ENCODE measurements at places on chromosomes 12 and 14.

DNA sequence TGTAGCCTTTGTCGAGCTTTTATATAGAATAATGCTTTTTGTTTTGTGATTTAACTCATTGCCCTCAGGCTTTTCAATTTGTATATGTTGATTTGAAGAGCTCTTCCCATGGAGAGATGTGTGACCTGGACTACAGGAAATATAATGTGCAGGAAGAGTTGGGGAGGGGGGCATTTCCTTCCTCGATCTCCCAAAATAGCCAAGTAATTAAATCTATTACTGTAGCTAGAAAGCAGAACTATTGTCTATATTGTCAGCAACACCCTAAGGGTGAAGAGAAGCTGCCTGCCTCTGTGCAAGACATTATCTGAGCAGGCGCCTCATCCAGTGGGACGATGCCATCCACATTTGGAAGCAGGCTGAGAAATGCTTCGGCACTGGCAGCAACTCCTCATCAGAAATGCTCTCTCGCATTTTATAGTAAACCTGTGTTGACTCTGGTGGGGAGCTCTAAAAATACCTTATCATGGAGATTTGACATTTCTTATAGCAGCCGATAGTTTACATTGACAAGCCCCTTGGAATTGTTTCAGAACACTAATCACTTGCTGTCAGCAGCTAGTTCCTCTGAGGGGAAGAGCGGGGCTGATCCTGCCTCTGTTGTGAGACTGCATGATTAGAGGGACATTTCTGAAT lies 392.5 kb upstream of the RGS6 start:
- no peak for DNase-seq

GRCh38 chr12:32273063-32273522 lies 126.3 kb upstream of the FGD4 start:
- no peak for DNase-seq

- no peak for DNase-seq
Observed at GRCh38 chr12:57131896-57132744, 3.8 kb downstream of the LRP1 start.

DNA sequence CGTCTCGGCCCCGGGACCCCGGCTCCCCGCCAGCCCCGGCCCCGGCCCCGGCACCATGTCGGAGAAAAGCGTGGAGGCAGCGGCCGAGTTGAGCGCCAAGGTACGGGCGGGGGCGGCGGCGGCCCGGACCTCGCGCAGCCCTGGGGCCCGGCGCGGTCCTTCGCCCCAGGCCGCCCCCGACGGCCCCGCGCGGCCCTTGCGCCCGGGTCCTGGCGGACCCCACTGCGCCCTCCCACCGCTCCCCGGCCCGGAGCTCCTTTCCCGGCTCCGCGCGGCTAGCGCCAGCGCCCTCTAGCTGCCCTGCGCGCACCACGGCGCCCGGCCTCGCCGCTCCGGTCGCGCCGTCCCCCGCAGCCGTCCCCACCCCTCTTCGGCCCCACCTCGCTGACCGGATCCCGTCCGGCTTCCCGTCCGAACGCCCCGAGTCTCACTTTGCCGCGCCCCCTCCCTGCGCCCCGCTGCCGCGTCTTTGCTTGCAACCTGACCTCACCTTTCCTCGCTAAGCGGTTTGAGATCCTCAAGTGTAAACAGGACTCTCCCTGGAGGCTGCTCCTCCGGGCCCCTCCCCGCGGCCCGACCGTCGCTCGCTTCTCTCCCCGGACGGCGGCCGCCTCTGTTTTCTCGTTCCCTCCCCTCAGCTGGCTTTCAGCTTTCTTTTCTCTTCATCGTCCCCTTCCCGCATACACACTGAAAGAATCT lies 637 bp downstream of the PTMS start:
- DNase-seq: peak; percentile 60

DNA sequence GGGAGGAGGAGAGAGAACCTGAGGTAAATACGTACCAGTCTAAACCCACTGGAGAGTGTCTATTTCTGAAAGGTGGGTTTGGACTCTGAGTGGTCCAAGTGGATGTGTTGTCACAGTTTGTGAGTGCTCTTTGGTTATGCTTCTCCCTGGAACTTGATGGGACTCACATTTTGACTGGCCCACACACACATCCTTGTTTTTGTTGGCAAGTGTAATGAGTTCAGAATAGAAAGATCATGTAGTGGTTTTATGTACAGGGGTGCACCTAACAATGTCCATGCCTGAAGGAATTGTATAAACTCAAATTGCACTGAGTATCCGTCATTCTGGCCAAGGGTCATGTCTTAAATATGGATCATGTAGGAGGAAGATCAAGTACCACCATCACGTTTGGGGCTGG lies 4.8 kb downstream of the PPFIBP1 start:
- DNase-seq: no peak

- no peak for DNase-seq
Observed at GRCh38 chr12:89347325-89347829, 4.9 kb downstream of the DUSP6 start.

GRCh38 chr14:22836301-22837113 lies at the start of gene MMP14:
Gene MMP14 (plus strand): TSS chr14:22836585. CDS start chr14:22836818, 233 bp downstream.
- peak; percentile 91 for DNase-seq

- DNase-seq: no peak
Observed at GRCh38 chr14:94269156-94269555, 23.9 kb downstream of the SERPINA10 start.

GRCh38 chr12:47938093-47938492 lies 25.3 kb upstream of the TMEM106C start:
- DNase-seq: peak; percentile 73

GRCh38 chr14:49904270-49904669 lies 11.4 kb downstream of the ARF6 start:
- DNase-seq: no peak

GRCh38 chr12:92395322-92395721 lies 249.7 kb upstream of the BTG1 start:
- no peak for DNase-seq

GRCh38 chr14:31541702-31542101 lies 19.5 kb upstream of the NUBPL start:
- no peak for DNase-seq

GRCh38 chr14:64912261-64912660 lies 2.0 kb upstream of the CHURC1 start:
- DNase-seq: no peak

DNA sequence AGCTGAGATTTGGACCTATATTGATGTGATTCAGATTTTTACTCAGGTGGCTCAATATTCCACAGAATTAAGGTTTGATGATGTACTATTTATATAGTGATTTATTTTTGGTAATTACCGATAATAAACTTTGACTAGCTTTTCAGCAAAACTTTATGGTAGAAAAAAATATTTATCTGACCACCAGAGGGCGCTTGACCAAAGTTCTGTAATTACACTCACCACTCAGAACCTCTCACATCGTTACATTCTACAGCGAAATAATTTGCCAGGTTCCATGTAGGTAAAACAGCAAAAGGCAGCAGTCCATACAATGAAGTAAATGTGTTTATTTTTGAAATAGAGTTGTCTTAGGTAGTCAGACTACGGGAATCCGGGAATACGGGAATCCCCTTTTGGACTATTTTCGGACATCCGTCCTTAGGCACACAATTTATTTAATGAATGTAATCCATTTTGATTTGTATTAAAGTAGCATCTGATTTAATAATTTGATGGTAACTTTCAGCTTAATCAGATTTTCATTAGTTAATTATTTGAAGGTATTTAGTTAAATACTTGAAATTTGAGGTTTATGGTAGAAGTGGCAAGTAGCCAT lies 143.0 kb upstream of the DDHD1 start:
- peak; percentile 42 for DNase-seq

DNA sequence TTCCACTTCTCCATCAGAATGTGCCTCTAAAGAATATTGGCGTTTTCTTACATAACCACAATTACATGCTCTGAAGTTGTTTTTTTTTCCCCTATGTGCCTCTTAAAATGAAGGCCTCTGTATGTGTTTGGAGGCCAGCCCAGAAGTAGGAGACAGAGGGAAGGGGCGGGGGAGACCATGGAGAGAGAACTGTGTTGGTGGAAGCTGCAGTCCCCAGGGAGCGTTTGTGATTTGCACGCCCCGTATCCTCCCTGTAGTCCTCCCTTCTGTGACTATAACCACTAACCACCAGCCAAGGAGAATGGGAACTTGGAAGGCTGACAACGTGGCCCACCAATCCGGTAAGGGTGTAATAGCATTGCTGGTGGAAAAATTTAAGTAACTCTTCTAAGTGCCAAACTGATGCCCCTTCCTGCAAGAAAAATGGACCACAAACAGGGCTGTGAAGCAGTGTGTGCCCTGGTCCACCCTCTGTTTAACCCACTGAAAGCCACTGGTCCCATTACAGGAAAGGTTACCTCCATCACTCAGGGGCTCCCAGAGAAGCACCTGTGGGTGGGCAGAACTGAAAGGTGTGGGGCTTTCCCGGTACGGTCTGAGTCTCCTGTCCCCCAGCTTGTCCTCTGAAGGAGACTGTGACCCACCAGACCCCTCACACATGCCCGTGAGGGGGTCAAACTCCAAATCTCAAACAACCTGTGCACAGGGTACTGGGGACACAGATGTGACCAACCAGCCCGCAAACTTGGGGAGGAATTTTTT lies 36.8 kb downstream of the CCDC88C start:
- no peak for DNase-seq

DNA sequence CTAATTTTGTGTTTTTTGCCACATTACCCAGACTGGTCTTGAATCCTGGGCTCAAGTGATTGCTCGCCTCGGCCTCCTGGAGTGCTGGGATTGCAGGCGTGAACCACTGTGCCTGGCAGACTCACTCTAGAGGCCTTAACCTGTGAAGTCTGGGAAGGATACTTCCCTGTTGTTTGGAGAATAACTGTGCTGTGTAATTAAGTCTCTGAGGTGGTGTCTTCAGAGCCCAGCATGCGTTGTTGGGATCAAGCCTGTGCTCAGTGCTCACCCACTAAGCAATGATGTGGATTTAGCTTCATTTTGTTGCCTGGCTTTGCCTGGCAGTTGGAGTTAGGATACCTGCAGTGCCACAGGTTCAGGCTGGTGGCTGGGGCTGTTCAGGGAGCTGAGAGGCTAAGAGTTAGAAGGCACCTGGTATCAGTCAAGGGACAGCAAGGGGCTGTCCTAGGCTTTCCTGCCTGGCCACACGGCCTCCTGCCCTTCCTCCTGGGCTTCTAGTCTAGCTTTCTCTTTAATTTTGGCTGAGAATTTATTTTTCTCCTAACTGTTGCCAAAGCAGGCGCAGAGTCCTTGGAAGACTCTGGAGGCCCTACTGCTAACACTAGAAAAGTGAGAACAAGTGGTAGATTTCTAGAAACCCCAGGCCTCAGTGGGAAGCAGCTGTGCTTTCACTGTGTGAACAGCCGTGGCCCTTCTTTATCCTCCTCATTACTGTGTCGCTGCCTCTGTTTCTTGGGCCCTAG lies 38.5 kb downstream of the EP400 start:
- no peak for DNase-seq

GRCh38 chr12:6953442-6954315 lies 2.5 kb downstream of the PTPN6 start:
- no peak for DNase-seq

DNA sequence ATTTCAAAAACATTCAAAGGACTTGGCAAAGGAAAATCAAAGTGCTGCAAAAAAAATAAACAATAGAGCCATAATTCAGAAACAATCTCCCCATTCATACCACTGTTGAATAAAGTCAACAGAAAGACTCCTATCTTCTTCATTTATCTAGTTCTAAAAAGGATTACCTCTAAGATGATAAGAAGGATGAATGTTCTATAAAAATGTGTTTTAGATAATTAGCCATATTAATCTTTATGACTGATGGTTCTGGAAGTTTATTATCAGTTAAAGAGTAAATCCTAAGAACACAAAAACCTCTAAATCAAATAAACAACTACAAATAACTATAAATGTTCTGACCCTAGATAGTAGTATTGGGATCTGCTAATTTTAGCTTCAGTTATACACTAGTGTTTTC lies 37.8 kb upstream of the CDKL1 start:
- no peak for DNase-seq

DNA sequence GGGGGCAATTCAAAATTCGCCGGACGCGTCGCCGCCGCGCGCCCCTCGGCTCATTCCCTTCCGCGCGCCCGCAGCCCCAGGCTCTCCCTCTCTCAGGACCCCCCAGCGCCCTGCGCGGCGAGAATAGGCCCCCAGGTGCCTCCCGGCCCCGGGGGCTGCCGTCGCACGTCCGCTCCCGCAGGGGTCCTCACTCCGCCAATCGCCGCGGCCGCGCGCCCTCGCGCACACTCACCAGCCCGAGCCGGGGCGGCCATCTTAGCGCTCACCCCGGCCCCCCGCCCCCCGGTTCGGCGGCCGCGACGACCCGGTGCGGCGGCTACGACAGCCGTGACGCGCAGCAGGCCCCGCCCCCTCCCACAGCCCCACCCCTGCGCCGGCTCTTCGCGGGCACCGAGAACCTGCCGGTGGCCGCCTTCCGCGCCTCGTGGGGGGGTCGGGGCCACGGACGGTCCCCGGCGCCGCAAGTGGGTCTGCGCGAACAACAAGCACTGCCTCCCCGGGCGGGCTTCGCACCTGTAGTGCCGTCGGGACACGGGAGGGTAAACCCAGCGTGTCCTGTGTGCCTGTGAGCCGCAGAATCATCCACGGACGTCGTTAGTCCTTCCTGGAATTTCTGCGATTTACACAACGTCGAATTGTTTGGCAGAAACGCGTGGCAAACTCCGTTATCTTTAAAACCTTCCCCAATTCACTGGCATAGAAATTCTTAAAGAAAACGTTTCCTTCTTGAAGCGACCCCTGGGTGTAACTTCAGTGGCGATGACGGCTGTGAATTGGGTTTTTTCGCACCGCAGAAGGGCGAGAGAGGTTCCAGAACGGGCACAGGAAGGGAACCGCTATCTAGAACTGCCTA lies 2.5 kb downstream of the USP44 start:
- DNase-seq: no peak

GRCh38 chr12:58633479-58633878 lies 286.8 kb downstream of the LRIG3 start:
- DNase-seq: no peak

- no peak for DNase-seq
Observed at GRCh38 chr14:76271041-76271755, 104.7 kb upstream of the ESRRB start.

- no peak for DNase-seq
Observed at GRCh38 chr14:81535396-81536164, 1.9 kb upstream of the SEL1L start.

DNA sequence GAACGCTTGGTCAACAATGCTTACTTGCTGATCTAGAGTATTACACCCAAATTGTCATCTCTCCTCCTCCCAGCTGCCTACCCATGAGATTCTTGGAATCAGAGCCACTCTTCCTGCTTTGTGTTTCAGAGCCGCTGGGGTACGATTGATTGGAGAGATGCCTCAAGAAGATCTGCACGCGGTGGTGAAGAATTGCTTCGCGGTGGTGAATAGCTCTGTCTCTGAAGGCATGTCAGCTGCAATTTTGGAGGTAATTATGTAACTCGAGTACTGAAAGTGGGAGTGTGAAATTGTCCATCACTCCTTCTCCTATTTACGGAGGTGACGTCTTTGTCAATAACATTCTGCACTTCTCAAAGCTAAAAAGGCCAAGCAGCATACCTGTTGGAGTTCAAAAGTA lies 93.9 kb downstream of the GLT1D1 start:
- no peak for DNase-seq

DNA sequence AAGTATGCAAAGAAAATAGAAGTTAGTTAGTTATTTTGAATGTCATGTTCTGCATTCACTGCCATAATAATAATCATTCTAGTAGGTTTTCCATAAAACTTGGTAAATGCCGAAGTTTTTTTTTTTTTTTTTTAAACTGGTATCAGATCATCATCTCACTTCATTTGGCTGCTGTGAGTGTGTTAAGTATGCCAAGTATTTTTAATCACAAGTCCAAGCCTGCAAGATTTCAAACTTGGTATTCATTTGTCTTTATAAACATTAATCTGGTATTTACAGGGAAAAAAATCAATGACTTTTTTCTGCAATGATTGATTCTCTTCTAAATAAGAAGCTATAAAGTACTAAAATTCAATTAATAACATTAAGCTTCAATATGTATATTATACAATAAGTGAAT lies 248.9 kb downstream of the CCDC59 start:
- DNase-seq: no peak

GRCh38 chr14:106547735-106548434 lies 1021.5 kb downstream of the TMEM121 start:
- DNase-seq: no peak

Measured in AG10803 (cell line).